ENCODE measurements at places on chromosomes 2 and 18.

GRCh38 chr2:37400041-37400440, 55.6 kb downstream of the QPCT start:
- no peak for DNase-seq

GRCh38 chr18:50334546-50335152, 40.2 kb upstream of the SKA1 start:
- no peak for DNase-seq

GRCh38 chr2:6942848-6943247, 25.6 kb downstream of the RNF144A start:
- DNase-seq, result no peak

DNA sequence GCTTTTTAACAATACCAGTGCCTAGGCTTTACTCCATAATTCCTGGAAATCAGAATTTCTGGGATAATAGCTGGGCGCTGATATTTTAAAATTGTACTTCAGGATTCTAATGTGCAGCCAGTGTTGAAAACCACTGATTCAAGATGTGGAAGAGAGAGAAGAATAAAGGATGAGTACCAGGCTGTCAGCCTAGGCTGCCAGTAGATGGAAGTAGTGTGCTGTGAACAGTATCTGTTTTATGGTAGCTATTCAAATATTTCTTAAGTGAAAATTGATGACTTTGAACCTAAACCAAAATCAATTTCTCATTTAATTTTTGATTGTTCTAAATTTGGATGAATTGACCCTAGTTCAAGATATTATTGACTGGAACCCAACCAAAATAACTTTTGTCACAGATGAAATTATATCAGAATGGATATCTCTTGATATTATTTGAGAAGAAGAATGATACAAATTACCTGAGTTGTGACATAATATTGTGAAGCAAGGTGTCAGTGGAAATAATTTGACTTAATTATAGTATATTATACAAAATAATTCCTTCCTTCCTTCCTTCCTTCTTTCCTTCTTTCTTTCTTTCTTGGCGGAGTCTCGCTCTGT, 88.0 kb downstream of the COMMD1 start:
- DNase-seq, result peak; percentile 23
